HepG2 (cell line): ENCODE measurements at places on chromosomes 5 and 9. TPM values are rescaled to one million over a fixed set of nuclear protein-coding genes. Genes with fewer than 3 reads are reported as not detected.

DNA sequence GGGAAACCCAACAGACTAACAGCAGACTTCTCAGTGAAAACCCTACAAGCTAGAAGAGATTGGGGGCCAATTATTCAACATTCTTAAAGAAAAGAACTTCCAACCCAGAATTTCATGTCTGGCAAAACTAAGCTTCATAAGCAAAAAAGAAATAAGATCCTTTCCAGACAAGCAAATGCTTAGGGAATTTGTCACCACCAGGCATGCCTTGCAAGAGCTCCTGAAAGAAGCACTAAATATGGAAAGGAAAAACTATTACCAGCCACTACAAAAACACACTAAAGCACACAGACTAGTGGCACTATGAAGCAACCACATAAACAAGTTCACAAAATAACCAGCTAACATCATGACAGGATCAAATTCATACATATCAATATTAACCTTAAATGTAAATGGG, 131.1 kb downstream of the OR2K2 start:
- DNase-seq, result no peak
- H3K4me3 ChIP-seq, result no peak overlapping the region
- no peaks in the 10 kb centered on the region for H3K36me3 ChIP-seq
- no peaks in the 10 kb centered on the region for H3K27me3 ChIP-seq
- no peak overlapping the region for H3K27ac ChIP-seq

Gene OTP
- not detected in 2 replicates for total RNA-seq

GRCh38 chr9:134301387-134302129, 24.7 kb upstream of the RXRA start:
- no peak overlapping the region for H3K27ac ChIP-seq
- peaks cover 6% of the 10 kb centered on the region for H3K4me1 ChIP-seq
- H3K36me3 ChIP-seq, result no peaks in the 10 kb centered on the region
- no peak overlapping the region for H3K4me3 ChIP-seq
- no peak for DNase-seq

Gene RARS1
- total RNA-seq, result 170 and 234 TPM in 2 replicates

DNA sequence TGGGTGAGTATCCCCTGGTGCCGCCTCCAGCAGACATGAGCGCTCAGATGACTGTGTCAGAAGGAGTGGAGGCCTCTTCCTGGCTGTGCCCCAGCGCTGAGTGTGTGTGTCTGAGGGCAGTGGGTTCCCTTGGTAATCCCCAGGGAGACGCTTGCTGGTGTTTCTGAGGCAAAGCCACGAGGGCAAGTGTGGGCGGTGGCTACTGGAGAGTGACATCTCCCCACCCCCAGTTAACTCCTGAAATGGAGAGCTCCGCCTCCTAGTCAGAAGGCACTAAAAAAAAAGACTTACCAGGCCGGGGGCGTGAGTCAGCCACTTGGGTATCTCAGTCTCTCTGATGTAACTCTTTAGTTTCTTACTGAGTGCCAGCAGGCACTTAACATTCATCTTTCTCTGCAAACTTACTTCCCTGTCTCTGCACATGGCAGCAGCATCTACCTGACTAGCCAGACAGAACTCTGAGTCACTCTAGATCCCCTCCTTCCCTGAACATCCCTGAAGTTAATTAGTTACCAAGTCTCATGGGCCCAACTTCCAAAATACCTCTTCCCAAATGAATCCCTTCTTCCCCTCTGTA, 19.3 kb downstream of the ORM2 start:
- H3K4me3 ChIP-seq, result no peak overlapping the region
- peak; percentile 45 for DNase-seq
- no peak overlapping the region for H3K27ac ChIP-seq
- H3K4me1 ChIP-seq, result peaks cover 15% of the 10 kb centered on the region

Gene NR2F1-AS1
- 2.1 and 2.8 TPM in 2 replicates for total RNA-seq

Gene FAT2
- not detected in 2 replicates for total RNA-seq

Gene GDA
- total RNA-seq, result 0.15 and 0.21 TPM in 2 replicates

- no peaks in the 10 kb centered on the region for H3K27me3 ChIP-seq
- DNase-seq, result no peak
- H3K4me1 ChIP-seq, result no peaks in the 10 kb centered on the region
- no peaks in the 10 kb centered on the region for H3K36me3 ChIP-seq
- H3K4me3 ChIP-seq, result no peak overlapping the region
Measured at GRCh38 chr5:83388608-83389007, 82.9 kb upstream of the VCAN start.

- no peaks in the 10 kb centered on the region for H3K27me3 ChIP-seq
- no peak overlapping the region for H3K27ac ChIP-seq
- peaks cover 26% of the 10 kb centered on the region for H3K4me1 ChIP-seq
- no peaks in the 10 kb centered on the region for H3K36me3 ChIP-seq
- H3K4me3 ChIP-seq, result no peak overlapping the region
Measured at GRCh38 chr9:19200229-19200628, 30.3 kb upstream of the DENND4C start.

DNA sequence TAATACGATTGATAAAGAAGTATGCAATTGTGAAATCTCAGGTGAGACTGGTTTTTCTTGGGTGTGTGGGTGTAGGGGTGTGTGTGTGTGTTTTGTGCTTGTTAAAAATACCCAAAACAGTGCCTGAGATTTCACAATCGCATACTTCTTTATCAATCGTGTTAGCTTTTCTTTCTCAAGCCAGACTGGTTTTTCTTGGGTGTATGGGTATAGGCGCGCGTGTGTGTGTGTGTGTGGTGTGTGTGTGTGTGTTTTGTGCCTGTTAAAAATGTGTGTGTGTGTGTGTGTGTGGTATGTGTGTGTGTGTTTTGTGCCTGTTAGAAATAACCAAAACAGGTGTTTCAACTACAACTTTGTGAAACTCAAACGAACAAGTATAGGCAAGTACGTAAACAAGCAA, 53.7 kb downstream of the CERT1 start:
- no peak overlapping the region for H3K27ac ChIP-seq
- no peaks in the 10 kb centered on the region for H3K27me3 ChIP-seq
- no peak for DNase-seq
- no peak overlapping the region for H3K4me3 ChIP-seq
- H3K4me1 ChIP-seq, result peaks cover 10% of the 10 kb centered on the region
